ENCODE measurements at places on chromosomes 1 and 21.

GRCh38 chr1:76891931-76892622 is 24.8 kb downstream of the ST6GALNAC5 start:
- DNase-seq: no peak

DNA sequence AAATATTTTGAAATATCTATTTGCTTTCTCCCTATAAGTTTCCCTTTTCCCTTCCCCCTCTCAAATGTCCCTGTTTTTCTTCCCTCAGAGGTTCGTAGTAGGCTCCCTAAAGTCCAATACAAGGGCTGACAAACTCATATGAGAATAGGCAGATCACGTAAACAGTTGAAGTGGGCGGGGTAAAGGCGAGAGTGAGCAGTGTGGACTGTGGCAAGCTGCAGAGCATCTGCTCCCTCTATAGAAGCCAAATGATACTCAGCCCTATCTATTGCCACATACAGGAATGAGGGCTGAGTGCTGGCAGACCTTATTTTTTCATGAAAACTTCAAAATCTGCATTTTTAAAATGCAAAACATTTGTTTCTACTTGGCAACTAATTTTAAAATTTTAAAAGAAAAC is 26.3 kb downstream of the PRDX6 start:
- DNase-seq: no peak

DNA sequence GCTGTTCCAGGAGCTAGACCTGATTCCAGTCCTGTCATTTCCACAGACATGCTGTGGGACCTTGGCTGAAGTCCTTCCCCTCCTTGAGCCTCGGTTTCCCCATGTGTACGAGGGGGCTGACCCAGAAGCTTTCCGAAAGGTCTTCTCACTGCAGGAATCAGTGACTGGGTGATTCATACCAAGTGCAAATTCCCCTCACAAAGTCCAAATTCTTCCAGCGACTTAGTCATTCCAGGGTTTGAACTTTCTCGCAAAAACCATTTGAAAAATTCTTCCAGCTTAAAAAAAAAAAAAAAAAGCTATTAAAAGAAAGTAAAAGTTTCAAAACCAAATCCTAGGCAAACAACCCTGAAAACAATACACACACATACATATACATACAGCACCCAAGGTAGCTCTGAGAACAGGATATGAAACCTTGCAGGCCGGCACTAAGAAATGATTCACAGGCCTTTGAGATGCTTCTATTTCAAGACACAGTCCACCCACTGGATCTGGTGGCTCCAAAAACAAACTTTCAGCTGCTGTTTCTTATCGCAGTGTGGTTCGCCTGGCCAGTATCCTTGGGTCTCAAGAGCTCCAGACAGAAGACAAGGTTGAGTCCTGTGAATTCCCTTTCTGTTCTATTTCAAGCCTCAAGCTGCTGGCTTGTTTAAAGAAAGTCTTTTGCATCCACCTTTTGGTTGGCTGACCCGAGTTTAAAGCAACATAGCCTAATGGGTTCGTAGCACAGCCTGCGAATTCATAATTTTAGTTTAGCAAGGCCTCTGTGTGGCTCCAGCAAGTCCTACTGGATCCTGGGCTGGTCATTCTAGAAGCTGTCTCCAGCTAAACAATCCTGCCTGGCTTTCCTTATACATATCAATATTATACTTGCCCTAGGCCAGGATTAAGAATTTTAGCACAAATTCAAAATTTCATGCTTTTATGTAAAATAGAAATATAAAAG is 18.0 kb upstream of the ID3 start:
- DNase-seq: no peak

GRCh38 chr21:39258207-39258606 is 55.2 kb downstream of the BRWD1 start:
- no peak for DNase-seq

GRCh38 chr1:246203180-246203579 is 303.9 kb downstream of the SMYD3 start:
- no peak for DNase-seq

- no peak for DNase-seq
These were observed 28.1 kb downstream of the SERINC2 start for GRCh38 chr1:31441073-31441472.

DNA sequence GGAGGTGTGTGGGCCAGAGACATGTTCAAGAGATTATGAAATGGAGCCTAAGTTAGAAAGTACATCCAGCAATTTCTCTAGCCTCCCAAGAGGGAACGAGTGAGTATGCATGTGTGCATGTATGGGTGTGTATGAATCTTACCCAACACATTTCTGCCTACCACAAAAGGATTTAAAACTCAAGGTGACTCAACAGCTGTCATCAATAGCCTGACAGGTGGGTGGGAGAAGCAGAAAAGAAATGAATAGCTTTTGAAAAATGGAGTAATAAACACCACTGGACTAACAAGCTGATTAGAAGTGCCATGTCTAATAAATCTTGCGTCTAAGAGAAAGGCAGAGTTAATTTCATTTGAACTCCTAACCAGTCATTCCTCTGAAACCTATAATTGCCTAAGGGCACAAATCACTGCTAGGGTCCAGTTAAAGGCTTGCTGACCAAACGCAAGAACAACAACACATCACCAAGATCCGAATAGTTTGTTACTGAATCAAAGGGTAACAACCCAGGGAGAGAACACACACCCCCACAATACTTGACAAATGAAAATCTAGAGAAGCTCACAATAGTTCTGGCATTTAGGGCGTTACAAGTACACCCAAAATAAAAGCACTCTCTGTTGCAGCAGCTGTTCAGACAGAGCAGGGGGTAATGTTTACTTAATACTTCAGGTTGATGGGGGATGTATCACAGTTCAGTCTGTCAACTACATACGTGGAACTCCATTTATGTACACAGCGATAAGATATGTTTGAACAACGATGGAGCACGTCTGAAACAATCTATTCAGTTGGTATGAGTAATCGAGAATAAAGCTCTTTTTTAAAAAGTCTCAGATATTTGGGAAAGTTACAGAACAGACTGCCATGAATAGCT is 1.4 kb downstream of the KIAA0319L start:
- DNase-seq: no peak

GRCh38 chr1:25088946-25089345 is 143.4 kb downstream of the SYF2 start:
- DNase-seq: no peak

GRCh38 chr1:1038694-1039093 is 18.8 kb downstream of the AGRN start:
- DNase-seq: no peak

DNA sequence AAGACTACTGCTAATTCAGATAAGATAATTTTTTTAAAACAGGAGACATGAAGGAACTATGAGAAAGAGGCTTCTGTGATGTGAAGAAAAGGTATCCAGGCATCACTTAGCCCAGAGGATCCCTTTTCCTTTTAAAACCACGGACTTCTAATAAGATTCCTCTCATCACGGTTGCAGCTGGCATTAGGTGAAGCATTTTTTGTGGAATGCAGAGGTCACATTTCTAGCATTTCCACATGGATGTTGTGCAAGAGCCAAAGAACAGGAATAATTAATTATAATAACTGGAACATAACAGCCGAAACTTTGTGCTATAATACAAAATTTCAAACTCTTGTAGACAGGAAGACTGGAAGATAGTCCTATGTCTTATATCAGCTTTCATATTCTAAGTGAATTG is 27.6 kb downstream of the CYP2J2 start:
- DNase-seq: no peak

DNA sequence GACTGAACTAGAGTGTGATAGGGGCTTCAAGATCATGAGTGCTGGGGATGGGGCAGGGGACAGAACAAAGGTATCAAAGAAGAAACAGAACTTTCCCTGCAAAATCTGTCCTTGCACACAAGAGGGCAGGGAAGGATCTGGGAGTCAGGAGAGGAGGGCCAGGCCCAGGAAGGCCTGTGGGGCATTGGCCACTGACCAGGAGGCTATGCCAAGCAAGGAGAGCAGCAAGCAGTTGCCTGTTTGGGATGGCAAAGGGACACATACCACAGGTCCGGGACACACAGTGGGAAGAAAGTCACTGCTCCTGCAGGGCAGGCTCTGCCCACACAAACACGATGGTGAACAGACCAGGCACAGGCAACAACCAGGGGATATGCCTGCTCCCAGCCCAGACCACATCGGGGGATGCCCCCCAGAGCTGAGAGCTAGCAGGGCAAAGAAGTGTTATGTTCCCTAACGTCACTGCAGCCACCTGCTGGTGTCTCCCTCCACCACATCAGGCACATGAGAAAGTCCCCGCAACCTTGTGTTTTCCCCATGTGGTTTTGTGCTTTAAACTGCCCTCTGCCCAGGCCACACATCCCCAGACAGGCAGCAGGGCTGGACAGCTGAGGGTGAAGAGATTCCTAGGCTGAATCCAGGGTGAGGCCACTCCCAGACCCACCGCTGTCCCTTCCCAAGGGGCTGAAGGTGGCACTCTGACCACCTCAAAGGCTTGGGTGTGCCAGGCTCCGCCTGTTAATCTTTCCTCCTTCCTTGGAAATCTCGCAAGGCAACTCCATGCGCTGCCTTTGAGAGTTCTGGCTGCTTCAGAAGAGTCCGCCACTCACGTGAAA is 53.6 kb downstream of the KIF21B start:
- no peak for DNase-seq

DNA sequence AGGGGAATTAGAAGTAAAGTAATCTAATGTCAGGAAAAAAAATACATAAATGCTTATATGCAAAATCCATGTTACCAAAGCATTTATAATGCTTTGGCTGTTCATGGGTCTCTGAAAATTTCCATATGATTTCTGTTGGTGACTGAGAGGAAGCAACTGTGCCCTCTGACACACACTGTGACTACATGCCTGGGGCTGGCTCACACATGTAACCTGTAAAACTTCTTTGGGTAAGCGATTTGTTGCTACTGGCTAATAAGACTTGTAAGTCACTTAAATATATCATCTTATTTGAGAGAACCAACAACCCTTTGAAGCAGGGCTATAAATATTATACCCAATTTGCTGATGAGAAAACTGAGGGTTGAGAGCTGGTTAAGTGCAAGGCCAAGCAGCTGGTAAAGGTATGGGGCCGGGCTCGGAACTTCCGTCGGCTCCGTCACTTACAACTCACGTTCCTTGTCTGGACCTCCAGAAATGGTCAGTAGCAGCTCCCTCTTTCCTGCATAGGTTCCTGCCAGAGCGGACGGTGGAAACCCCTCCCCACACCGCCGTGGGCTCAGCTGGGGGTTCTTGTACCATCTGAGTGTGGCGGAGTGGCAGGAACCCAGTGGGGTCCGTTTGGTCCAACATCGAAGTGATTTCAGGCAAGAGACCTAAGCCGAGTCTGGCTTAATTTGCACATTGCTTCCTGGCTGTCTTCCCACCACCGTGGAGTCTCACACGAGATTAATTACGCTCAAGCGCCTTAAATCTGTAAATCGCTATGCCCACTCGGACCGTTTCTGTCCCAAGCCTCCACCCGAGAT is 714 bp downstream of the DFFA start:
- no peak for DNase-seq

- DNase-seq: no peak
These were observed 119.9 kb downstream of the KCNJ15 start for GRCh38 chr21:38376693-38377092.

DNA sequence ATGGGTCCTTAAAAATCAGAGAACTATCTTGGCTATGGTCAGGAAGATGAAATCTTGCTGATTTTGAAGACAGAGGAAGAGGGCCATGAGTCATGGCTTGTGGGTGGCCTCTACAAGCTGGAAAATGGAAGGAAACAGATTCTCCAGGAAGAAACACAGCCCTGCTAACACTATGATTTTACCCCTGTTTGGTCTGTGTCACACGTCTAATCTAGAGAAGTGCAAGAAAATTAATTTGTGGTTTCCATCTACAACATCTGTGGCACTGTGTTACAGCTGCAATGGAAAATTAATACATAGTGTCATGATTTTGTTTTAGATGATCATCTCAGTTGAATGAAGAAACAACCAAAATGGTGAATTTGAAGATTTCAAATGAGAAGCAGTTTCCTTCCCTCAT is 288.7 kb upstream of the NRIP1 start:
- DNase-seq: no peak

DNA sequence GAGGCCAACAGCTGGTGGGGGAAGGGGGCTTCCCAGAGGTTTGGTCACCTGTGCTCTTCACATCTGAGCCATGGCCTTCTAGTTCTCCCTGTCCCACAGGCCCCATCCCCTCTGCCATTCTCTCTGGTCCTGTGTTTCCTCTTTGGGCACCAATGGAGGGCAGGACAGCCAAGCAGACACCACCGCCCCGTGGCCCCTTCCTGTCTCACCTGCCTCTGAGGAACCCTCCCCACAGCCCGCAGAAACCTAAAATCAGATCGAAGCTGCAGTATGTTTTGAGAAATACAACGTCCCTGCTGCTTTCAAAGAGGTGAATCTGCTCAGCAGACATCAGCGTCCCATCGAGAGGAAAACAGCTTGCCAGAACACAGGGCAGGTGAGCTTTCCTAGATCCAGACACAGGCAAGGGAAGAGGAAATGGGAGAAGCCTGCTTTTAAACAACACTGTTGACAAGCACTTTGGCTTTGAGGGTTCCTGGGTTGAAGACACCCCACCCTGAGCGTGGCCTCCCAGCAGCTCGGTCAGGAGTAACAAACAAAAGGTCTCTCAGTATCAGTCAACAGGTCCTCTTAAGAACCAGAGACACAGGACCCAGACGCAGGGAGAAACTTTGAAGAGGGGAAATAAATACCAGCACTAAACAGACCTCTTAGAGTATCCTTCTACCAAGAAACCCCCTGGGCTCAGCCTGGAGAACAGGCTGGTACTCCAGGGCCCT is 2.3 kb downstream of the PANK4 start:
- DNase-seq: peak; percentile 50

DNA sequence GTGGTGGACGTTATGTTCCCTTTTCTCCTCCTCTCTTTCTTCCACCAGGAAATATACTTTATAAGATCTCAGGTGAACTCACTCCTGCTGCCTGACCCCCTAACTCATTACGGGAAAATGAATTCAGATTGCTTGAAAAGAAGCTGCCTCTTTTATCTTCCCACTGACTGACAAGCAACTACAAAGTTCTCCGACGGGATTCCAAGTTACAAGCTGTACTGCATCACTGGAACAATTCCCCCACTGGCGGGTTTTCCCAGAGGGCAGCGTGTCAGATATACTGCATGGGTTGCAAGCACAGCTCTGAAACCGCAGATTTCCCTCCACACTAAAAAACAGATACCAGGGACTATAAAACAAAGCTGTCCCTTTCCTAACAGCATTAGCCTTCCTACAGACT is 390.6 kb downstream of the KCTD3 start:
- no peak for DNase-seq

- no peak for DNase-seq
These were observed 28.4 kb downstream of the AK2 start for GRCh38 chr1:33008051-33008914.

- DNase-seq: no peak
These were observed 350.9 kb downstream of the BRINP3 start for GRCh38 chr1:190126728-190127127.

GRCh38 chr1:229019663-229020271 is 251.1 kb upstream of the RAB4A start:
- no peak for DNase-seq

GRCh38 chr1:218397752-218398339 is 52.7 kb downstream of the TGFB2 start:
- DNase-seq: no peak

DNA sequence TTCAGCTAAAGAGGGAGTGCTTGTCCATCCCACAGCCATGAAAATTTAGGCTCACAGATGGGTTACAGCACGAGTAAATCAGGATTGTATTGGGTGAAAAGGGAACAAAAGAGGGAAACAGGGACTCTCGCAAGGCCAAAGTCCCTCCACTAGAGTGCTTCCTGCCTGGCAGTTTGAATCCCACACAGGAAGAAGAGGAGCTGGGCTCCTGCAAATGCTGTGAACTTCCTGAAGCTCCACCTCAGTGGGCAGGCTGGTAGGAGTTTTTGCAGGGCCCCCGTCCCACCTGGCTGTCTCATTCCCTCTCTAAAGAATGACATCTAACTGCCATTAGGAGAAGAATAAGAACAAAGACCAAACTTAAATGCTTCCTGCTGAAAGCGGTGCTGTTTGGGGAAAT is 712.0 kb upstream of the PRMT6 start:
- no peak for DNase-seq

Data from Peyer's patch (tissue), 4 donors.